ENCODE measurements at places on chromosomes 1 and 21.
A peak's percentile ranks its signal among the peaks of the same experiment; 100 is the strongest.

- no peak for DNase-seq
Measured at GRCh38 chr1:248804771-248805681, 20.7 kb downstream of the SH3BP5L start.

GRCh38 chr1:22374001-22374400, 77.7 kb upstream of the ZBTB40 start:
- no peak for DNase-seq

GRCh38 chr1:181251001-181251712, 162.7 kb downstream of the IER5 start:
- no peak for DNase-seq

DNA sequence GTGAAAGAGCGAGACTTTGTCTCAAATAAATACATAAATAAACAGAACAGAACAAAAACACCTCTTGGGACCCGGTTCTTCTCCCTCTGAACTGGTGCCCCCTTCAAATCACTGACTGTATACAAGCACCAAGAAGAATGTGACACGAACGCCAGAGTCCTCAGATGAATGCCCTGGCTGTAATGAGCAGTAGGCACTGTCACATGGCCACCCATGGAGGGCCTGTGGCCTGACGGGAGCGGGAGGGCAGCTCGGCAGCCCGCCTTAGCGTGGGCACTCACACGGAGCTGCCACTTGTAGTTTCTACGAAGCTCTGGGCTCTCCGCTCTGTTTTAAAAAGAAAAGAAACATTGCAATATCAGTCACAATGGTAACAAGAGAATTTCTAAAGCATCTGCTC, 146.0 kb downstream of the PEX14 start:
- DNase-seq = no peak

- no peak for DNase-seq
Measured at GRCh38 chr1:235304549-235305451, 23.2 kb downstream of the ARID4B start.

GRCh38 chr1:25006770-25007169, 76.7 kb upstream of the RUNX3 start:
- no peak for DNase-seq

- DNase-seq = no peak
Measured at GRCh38 chr21:32261929-32262328, 16.9 kb downstream of the MIS18A start.

- no peak for DNase-seq
Measured at GRCh38 chr1:167748906-167749305, 27.1 kb downstream of the MPZL1 start.

- DNase-seq = no peak
Measured at GRCh38 chr1:79662596-79662995, 656.1 kb upstream of the ADGRL4 start.

- peak; percentile 38 for DNase-seq
Measured at GRCh38 chr1:172670791-172671190, 11.9 kb downstream of the FASLG start.

GRCh38 chr1:155010211-155010918, 7.8 kb downstream of the ZBTB7B start:
- no peak for DNase-seq

DNA sequence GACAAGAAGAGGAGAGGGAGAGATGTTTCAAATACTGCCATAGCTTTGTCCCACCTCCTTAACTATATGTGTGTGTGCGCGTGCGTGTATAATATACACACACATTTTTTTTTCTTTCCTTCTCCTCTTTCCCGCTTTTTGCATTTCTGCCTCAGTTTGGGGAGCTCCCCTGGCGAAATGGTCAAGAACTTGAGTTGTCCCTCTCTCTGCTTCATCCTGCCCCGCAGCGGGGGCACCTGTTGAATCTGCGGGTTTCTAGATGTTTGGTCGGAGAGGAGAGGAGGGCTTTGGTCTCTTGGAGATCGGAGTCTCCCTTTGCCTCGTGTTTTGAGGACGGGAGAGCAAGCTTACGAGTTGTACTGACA, 504 bp downstream of the SCCPDH start:
- no peak for DNase-seq

DNA sequence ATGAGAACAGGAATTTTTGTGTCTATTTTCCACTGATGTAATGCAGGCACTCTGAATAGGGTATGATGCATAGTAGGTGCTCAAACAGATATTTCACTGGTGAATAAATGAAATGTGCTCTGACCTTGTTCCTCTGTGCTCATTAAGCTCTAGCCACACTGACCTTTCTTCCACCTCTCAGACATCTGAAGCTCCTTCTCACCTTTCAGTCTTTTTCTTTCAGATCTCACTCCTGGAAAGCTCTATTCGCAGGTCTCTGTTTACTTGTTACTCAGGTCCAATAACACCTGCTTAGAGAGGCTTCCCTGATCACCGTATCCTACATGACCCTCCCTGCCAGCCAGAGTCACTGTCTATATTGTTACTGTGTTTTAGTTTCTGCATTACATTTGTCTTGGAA, 59.2 kb upstream of the IVNS1ABP start:
- DNase-seq = no peak

DNA sequence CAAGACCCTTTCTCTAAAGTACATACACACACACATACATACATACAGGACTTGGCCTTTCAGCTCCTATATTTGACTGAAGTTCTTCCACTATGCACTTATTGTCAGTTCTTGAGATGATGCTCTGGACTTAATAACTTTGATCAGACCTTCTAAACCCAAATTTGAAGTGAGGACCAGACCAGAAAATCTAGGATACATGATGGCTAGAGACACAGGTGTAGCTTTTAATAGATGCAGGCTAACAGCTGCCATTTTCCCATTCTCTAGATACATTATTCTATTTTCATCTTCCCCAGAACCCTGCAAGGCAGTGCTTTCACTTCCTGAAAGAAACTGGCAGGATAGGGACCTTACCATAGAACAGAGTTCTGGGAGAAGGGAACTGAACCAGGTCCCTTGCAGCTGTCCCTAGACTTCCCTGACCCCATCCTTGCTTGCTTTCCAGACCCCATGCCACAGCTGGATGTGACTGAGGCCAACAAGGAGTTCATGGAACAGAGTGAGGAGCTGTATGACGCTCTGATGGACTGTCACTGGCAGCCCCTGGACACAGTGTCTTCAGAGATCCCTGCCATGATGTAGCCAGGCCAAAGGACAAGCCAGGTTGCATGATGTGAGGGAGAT, 14.9 kb upstream of the RAB42 start:
- peak; percentile 62 for DNase-seq

DNA sequence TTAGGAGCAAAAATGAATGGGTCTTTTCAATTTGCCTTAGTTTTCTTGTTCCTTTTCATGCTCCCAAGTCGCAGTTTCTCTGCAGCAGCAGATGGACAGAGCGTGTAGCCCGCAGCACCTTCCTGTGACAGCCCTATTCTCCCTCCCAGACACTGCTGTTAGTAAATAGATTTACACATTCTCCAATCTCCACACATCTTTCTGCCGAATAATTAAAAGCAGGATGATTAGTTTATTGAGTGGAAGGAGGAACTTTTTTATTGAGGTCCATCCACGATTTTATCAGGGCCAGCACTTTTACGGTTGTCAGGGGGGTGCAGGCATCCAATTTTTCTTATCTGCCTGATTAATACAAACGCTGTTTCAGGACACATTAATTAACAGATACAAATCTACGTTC, 98.2 kb upstream of the USH2A start:
- no peak for DNase-seq

DNA sequence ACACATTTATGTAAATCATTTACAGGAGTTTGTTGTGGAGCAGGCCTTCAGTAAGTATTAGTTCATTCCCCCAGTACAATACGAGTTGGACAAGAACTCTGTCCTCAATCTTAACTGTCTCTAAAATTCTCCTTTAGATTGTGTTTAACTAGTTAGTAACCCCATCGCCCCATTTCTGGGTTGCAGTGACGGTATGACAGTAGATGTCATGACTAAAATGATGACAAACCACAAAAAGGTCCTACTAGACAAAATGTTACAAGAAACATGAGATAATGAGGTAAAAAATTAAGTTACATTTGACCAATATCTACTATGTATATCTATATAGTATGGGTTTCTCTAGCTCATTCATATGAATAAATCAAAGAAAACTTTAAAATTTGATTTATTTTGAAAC, 41.1 kb downstream of the CD58 start:
- no peak for DNase-seq

DNA sequence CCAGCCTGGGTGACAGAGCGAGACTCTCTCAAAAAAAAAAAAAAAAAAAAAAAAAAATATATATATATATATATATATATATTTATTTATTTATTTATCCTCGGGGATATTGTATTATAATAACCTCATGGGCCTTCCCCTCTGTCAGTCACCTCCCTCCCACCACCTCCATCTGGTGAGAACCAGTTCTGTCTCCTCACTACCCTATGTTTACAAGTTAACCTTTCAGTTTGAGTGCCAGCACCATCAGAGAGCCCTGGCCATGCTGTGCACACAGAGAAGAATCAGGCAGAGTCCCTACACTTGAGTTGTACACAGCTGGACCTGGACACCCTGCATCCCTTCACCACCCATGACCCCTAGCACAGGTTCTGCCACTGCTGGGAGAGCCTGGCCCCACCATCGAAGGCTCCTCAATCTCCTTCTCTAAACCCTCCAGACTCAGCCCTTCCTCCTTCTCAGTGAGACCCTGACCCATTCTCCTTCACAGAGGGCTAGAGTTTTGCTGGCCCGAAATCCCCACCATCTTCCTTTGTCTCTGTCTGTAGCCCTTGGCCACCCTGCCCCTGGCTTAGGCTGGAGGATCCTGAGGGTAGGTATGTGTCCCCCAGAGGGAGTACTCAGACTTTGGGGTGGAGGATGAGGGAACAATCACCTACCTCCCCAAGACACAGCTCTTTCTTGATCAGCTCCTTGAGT, 1.2 kb downstream of the S100A5 start:
- no peak for DNase-seq

- no peak for DNase-seq
Measured at GRCh38 chr21:45912611-45913417, 68.8 kb upstream of the COL6A1 start.

GRCh38 chr1:151644001-151644400, 32.2 kb downstream of the SNX27 start:
- DNase-seq = no peak

GRCh38 chr1:54794451-54795355, 6.4 kb downstream of the TTC22 start:
- no peak for DNase-seq

GRCh38 chr1:209883341-209883971, 54.6 kb upstream of the SYT14 start:
- DNase-seq = no peak

- DNase-seq = no peak
Measured at GRCh38 chr1:204294357-204294756, 65.4 kb downstream of the PLEKHA6 start.

GRCh38 chr1:170073893-170074249, 624 bp downstream of the KIFAP3 start:
- DNase-seq = no peak

- no peak for DNase-seq
Measured at GRCh38 chr21:38319781-38320180, 63.0 kb downstream of the KCNJ15 start.

Data from stimulated activated CD4-positive, alpha-beta T cell treated with anti-CD3 and anti-CD28 coated beads, Interleukin-2, amount 100 ng/mL, for 24 hours (primary cell).